Temporal lobe (tissue), 4 donors: ENCODE measurements at places on chromosomes 13 and 19. TPM values are rescaled to one million over a fixed set of nuclear protein-coding genes. Genes with fewer than 3 reads are reported as not detected.

The MBD3L3 gene
- total RNA-seq, result not detected

The IFNL4 gene
- not detected for total RNA-seq

The ZNF121 gene
- total RNA-seq, result 48.7 TPM

The ZNF614 gene
- 20.4 TPM for total RNA-seq

The UNC13A gene
- 43.5 TPM for total RNA-seq

The C3 gene
- 8.9 TPM for total RNA-seq

The LGALS7 gene
- total RNA-seq, result 0.74 TPM

The INSR gene
- 65.4 TPM for total RNA-seq

The FSD1 gene
- 24.6 TPM for total RNA-seq

The SPHK2 gene
- 9.6 TPM for total RNA-seq

The PSPN gene
- 3.0 TPM for total RNA-seq
